Stimulated activated CD4-positive, alpha-beta T cell treated with anti-CD3 and anti-CD28 coated beads, Interleukin-4, amount 100 ng/mL, for 48 hours (primary cell): ENCODE measurements at places on chromosomes 4 and X.
A peak's percentile ranks its signal among the peaks of the same experiment; 100 is the strongest.

- no peak for DNase-seq
Measured at GRCh38 chrX:101208152-101208905, 11.3 kb upstream of the DRP2 start.

DNA sequence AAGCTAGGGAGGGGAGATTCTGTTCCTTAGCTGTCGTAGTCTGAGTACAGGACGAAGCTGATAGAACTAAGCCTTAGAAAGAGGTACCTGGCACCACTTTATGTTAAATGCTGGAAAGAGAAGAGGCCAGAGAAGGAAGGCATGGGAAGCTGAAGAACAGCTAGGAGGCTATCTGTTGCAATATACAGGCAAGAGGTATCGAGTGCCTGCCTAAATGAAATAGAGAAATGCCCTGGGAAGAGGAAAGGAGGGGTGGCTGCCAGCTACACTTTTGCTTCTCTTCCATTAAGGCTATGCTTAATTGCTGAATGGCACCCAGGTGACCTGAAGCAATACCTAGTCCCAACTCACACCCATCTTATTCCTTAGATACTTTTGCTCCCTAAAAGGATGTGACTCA lies 380.4 kb upstream of the FGF13 start:
- DNase-seq, result no peak

DNA sequence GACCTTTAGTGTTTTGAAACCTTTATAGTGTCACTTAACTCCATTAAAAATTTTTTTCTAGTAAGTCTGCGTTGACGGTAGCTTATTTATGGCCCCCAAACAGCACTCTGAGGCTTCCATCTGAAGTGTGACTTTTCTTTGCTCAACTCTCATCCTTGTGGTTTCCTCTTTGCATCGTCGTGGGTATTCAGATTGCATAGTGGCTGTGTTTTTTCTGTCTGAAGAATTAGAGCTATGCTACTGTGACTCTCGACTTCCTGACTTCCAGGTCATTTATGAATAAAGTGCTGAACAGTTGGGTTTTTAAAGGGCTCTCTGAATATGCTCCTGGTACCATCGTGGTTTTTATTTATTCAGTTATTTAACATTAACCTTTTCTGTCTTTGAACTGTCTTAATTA lies 44.9 kb downstream of the JADE1 start:
- no peak for DNase-seq

DNA sequence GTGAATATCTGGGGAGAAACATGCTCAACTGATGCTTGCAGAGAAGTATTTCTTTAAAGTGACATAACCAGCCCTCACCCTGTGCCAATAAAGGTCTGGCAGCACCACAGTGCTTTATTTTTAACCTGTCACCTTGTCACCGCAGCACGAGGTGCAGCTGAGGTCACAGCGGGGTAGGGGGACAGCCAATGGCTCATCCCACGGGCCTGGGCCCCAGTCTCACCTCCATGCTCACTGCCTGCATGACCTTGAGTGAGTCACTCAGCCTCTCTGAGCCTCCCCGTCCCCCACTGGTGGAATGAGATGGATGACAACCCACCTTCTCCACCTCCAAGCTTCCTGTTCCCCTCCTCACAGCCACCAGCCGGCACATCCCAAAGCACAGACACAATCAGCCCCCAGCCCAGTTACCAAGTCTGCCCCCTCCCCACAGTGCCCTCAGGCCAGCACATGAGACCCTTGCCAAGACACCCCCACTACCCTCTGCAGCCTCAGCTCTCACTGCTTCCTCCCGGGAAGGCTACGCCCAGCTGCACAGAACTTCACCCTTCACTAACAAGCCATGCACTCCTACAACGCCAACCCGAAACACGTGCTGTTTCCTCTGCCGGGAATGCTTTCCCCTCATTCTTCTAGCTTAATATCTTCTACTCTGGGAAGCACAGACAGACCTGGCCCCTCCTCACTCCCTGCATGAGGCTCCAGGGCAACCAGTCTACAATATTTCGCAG lies 24.9 kb upstream of the MAN2B2 start:
- DNase-seq, result no peak

GRCh38 chr4:105147016-105147552 lies 408 bp downstream of the TET2 start:
- DNase-seq, result no peak

DNA sequence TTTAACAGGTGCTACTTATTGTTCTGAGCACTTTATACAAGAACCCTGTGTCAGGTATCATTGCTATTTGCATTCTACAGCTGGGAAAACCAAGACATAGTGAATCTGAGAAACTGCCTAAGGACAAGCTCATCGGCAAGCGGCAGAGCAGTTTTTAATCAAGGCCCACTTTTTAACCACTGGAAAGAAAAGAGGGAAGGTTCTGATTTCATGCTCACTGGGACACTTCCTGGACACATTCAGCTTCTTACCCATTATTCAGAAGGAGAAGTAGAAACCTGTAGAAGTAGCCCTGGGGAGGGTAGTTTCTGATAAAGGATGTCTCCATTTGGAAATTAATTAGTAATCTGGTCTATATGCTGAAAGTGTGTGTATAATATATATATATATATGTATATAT lies 2.5 kb upstream of the LNX1 start:
- DNase-seq, result no peak

- no peak for DNase-seq
Measured at GRCh38 chrX:103608306-103608963, 672 bp downstream of the TCEAL3 start.

- no peak for DNase-seq
Measured at GRCh38 chr4:86452422-86452891, 92.6 kb upstream of the MAPK10 start.

GRCh38 chr4:22515145-22515887 lies 550 bp downstream of the ADGRA3 start:
- DNase-seq, result peak; percentile 10

DNA sequence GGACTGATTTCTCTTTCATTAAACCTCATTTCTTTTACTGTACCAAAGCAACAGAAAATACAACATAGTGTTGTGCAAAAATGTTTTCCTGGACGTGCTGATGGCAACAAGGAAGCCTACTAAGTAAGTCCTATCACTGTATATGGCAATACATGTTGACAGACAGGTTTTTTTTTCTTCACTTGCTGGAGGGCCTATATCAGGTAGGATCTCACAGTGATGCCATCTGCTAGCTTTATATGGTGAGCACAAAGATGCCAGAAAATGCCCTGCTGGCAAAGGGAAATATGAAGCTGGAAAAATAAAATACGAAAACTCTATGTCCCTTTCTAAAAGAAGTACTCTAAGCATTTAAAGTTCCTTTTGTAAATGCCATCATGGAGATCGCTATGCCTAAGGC lies 119.0 kb upstream of the PDLIM3 start:
- no peak for DNase-seq

DNA sequence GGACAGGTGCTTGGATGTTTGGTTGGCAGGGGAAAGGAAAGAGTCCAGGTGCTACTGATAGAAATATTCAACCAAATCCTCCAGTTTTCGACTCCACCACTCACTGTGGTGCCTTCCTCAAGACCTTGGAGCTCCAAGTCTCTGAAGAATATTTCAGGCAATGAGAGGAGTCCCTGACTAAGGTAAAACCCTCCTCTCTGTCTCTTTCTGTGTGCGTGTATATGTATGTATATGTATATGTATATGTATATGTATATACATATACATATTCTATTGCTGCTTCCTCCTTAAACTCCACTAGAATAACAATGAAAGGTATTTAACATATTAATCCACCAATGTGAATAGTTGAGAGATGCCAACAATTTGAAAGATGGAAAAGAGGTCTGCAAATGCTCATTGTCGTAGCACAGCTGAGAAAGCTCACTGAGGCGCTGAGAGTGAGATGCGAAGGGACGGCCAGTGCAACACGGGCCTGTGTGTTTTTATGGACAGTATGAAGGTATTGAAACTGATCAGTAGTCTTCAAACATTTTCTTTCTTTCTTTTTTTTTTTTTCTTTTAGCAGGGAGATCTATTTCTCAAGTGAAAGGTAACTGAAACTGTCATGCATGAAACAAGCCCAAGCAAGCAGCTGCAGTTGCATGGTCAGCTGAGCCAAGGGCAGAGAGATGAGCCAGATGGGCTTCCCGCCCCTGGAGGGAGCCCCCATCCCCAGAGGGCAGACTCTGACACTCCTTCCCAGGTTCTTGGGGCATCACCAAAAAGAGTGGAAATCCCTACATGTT lies 41.1 kb upstream of the HS3ST1 start:
- no peak for DNase-seq

GRCh38 chrX:152818356-152818755 lies 12.2 kb downstream of the CETN2 start:
- no peak for DNase-seq

- DNase-seq, result no peak
Measured at GRCh38 chr4:53763813-53764597, 172.7 kb upstream of the LNX1 start.

- DNase-seq, result no peak
Measured at GRCh38 chr4:130288576-130288975, 1192.6 kb downstream of the C4orf33 start.

DNA sequence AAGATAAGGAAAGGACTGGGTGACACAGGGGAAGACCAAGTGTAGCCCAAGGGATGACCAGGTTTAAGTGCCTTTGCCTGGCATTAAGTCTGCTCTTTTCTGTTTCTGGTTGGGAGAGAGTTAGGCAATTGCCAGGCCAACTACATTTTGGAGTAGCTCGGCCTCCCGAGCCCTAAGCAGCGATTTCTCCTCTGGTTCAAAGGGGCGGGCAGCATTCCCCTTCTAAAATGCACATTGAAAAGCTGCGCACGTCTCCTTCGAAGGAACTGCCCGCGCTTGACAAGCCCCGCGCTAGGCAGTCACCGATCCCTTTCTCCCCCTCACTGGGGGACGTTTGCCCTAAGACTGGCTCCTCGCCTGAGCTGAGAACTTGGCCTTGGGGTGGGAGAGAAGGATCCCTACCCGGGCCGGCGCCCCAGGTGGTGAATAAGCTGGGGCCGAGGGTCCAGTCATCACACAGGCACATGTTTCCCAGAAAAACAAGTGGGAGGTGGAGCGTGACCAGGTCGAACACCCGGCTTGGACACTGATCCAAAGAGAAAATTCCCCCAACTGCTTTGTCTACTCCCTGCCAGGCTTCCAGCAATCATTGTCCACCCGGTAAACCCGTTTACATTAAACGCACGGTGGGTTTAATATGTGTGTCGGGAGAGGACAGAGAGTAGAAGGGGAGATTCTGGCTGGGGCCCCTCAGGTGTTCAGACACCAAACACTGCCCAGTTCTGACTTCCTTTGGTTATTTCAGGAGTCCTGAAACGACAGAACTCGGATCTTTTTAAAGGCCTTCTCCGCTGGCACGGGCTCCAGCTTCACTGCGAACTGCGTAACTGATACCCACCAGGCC lies 4.0 kb downstream of the ARX start:
- DNase-seq, result no peak

GRCh38 chrX:44317181-44317580 lies 26.3 kb downstream of the EFHC2 start:
- no peak for DNase-seq

DNA sequence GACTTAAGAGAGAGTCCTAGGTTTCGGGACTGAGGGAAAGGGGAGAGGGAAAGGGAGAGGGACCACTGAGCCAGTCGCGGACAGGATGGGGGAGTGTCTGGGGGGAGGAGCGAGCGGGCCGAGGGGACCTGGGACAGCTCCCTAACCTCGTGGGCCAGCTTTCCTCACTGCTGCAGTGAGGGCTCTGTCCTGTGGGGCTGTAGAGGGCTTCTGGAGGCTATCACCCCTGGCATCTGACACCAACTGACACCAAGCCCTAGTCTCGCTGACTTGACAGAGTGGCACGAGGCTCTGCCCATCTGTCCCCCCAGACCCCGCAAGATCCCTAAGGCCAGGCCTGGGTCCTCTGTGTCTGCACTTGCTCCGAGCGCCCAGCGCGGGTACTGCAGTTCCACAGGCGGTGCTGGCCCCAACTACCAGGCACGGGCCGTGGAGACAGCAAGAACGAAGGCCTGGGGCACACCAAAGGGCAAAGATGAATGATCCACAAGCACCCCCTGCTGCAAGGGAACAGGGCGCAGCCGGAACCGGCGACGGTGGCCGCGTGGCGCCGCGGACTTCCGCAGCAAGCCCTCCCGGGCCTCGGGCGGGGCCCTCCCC lies 465 bp downstream of the HAUS7 start:
- peak; percentile 22 for DNase-seq

GRCh38 chr4:171846232-171846631 lies 33.0 kb downstream of the GALNTL6 start:
- DNase-seq, result peak; percentile 0

GRCh38 chr4:76624241-76624681 lies 189.2 kb downstream of the SHROOM3 start:
- DNase-seq, result no peak

- no peak for DNase-seq
Measured at GRCh38 chr4:3335385-3335784, 42.6 kb downstream of the RGS12 start.

DNA sequence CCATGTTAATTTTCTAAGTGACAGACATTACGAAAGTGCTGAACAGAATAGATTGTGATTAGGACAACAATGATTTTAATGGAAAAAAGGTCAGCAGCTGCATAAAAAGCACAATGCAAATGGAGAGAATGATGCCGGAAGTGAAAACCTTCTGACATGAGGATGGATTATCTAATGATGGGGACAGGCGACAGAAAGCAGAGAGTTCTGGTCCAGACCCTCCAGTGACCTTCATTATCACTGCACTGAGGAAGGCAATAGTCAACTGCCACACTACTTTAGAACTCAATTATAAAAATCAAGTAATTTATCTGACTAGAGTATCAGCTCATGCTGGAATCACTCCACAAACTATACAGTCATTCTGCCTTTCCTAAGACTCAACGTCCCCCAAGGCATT lies 746.1 kb upstream of the EPHA5 start:
- no peak for DNase-seq

- DNase-seq, result no peak
Measured at GRCh38 chr4:10673817-10674369, 10.7 kb downstream of the CLNK start.

DNA sequence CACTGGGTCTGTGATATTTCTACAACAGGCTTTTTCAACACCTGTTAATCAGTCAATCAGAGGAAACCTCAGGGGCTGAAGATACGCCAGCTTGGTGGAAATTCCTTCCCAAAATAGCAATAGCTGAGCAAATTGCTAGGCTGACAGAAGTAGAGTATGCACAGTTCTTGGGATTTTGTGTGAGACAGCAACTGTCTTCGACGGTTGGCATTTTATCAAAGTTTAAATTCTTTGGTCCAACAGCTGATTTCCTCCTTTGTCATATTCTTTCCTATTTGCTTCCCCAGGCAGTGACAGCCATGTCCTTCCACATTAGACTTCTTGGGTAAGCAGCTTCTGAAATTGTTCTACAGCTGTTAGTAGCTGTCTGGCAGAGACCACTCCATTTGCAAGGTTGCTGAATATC lies 8.0 kb upstream of the PALLD start:
- no peak for DNase-seq

- no peak for DNase-seq
Measured at GRCh38 chr4:147754037-147754445, 22.2 kb downstream of the ARHGAP10 start.

DNA sequence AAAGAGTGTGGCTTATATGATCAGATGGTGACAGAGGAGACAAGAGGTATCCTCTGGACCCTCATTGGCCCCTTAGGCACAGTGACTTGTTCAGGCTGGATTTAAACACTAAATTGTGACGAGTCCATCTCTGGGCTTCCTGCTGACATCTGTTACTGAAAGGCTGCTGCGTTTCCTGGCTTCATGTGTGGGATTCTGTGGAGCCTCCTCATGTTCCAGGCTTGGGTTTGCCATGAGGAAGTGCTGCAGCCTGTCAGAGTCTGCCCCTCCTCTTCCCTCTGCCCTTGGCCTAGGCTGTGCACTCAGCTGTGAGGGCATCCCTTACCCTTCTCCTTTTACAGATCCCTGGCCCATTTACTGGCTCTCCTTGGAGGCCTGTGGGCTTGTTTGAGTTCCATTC lies 159.1 kb upstream of the TTC29 start:
- no peak for DNase-seq

GRCh38 chr4:138967313-138967712 lies 48.3 kb upstream of the NOCT start:
- no peak for DNase-seq
